Retina (tissue), 1 donor: ENCODE measurements at places on chromosomes 6 and 20.

GRCh38 chr20:41095110-41095969 lies 42.0 kb upstream of the PLCG1 start:
- DNase-seq, result peak; percentile 47

DNA sequence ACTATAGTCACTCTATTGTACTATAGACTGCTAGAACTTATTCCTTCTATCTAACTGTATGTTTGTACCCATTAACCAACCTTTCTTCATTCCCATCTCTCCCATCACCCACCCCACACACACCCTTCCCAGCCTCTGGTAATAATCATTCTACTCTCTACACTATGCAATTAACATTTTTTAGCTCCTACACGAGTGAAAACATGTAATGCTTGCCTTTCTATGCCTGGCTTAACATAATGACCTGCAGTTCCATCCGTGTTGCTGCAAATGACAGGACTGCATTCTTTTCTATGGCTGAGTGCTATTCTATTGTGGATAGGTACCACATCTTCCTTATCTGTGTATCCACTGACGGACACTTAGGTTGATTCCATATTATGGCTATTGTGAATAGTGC lies 95.5 kb downstream of the ALDH8A1 start:
- DNase-seq, result no peak

DNA sequence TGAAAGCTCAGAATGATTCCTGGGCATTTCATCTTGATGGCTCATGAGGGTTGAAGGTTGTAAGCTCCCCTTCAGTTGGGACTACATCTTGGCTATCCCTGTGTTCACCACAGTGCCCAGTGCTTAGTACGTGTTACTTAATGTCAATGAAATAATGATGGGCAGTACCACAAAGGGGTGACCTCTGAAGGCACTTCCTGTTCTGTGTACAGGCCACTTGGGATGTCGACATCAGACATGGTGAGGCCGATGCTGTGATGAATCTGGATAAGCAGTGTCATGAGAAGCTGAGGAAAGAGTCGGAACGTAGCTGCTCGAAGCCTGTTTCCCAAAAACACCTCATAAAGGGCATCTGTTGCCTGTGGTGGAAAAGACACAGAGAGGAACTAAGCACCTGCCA lies 27.6 kb upstream of the RBL1 start:
- no peak for DNase-seq

DNA sequence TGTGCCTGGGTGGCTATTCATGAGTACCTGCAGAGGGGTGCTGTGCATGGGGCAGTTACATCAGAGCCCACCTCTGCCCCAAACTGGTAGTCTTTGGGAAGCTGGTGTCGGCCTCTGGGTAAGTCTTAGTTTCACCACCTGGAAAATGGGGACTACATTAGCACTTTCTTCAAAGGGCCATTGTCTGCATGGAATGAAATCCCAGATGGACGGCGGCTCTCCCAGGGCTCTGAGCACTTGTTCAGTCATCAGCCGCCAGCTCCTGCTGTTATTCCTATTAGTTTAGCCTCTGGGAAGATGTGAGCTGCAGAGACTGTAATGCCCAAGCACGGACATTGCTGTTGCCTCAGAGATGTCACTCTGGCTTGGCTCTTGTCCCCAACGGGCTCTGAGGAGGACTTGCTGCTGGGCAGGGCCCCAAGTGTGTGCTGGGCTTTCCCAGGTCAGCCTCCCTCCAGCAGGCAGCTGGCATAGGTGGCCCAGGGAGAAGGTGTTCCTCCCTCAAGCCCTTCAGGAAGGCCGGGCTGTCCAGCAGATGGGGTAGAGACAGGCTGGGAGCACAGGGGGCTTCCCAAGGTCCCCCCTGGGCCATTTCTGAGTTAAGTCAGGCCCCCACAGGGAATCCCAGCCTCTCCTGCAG lies 268.3 kb downstream of the TFAP2C start:
- DNase-seq, result no peak

DNA sequence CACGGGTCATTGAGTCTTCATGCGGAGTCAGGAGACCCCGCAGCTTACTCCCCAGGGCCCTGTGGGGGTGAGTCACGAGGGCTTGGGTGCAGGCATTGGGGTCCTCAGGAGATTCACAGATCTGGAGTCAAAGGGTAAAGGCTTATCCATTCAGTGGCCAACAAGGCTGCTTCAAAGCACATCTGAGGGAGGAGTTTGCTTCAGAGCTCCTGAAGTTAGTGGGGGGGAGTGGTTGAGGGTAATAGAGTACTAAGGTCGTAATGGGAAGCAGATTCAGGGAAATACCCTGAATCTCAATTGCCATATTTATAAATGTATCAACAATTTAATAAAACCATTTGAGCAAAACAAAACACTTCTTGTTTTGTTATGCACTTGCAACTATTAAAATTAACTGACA lies 37.3 kb downstream of the SH3BGRL2 start:
- no peak for DNase-seq

DNA sequence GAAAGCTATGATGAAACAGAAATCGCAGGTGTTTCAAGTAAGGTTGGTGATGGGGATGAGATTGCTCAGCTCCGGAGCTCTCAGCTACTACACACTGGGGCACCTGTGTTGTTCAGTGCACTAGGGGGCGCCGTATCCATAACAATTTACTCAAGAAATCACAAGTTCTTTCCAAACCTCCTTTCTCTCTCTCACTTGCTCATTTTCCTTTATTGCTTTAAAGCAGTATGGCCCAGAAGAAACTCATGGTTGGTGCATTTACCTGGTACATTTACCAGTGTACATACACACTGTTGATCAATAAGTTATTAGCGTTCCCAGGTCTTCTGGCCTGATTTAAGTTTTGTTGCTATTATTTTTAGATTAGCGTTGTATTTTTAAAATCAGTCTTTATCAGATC lies 235.2 kb upstream of the TAB2 start:
- peak; percentile 53 for DNase-seq
